CD4-positive, alpha-beta T cell treated with Interleukin-17A for 1 hour (primary cell): ENCODE measurements at places on chromosomes 12 and 14.

DNA sequence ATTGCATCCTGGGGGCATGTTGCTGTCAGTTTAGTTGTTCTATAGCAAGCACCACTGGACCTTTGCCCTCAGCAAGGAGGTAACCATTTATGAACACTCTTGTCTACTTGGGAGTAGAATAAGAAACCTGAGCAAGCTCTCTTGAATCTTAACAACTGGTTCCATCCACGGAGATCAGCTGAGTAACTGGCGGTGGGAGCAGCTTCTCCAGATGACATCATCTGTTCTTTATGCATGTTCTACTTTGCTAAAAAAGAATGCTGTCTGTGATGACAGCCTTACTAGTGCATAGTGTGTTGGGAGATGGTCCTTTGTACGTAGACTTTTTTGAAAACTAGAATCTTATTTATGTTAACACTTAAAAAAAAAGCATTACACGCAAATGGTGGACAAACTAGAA lies 17.7 kb downstream of the SLC4A8 start:
- DNase-seq: no peak

GRCh38 chr12:131280426-131280825 lies 326.7 kb downstream of the ADGRD1 start:
- no peak for DNase-seq

DNA sequence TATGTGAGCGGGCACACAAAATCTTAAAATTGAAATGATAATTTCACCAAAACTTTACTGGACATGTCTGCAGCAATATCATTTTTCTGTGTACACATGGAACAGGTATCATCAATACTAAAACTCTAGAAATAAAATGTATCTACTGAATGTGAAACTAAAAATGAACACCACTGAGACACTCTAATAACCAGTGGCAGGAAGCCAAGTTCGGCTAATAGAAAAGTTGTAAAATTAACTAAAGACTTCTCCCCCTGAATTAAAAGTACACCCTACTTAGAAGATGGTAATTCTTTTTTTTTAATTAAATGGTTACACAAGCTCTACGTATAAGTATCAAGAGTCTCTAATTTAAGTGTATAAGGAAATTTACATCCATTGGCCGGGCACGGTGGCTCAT lies 227.2 kb downstream of the MED13L start:
- no peak for DNase-seq

DNA sequence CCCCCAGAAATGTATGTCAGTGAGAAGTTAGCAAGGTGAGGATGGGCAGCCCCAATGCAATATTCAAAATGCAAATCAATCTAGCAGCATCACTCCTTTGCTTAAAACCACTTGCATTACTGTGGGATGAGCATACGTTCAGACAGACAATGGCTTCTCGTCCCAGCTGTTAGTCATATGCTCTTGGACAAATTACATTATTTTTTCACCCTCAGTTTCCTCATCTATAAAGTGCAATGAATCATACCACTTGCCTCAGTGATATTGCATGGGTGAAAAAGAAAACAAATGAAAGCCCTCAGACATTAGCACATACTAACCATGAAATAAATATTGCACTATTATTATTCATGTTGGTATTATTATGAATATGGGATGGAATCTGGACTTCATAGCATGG lies 132.3 kb downstream of the C12orf75 start:
- DNase-seq: no peak

- DNase-seq: no peak
Measured at GRCh38 chr12:100221523-100221922, 20.9 kb downstream of the ACTR6 start.

GRCh38 chr12:92395322-92395721 lies 249.7 kb upstream of the BTG1 start:
- DNase-seq: no peak

GRCh38 chr12:22046968-22047390 lies 961 bp downstream of the CMAS start:
- DNase-seq: no peak

GRCh38 chr12:12447236-12447635 lies 90.4 kb downstream of the BORCS5 start:
- no peak for DNase-seq

GRCh38 chr12:27436029-27436428 lies 10.5 kb upstream of the SMCO2 start:
- DNase-seq: no peak

- DNase-seq: no peak
Measured at GRCh38 chr12:50017641-50018040, 7.7 kb downstream of the RACGAP1 start.

- no peak for DNase-seq
Measured at GRCh38 chr12:89933911-89934310, 225.3 kb upstream of the ATP2B1 start.

GRCh38 chr14:20751963-20752562 lies 6.4 kb downstream of the EDDM3A start:
- no peak for DNase-seq

DNA sequence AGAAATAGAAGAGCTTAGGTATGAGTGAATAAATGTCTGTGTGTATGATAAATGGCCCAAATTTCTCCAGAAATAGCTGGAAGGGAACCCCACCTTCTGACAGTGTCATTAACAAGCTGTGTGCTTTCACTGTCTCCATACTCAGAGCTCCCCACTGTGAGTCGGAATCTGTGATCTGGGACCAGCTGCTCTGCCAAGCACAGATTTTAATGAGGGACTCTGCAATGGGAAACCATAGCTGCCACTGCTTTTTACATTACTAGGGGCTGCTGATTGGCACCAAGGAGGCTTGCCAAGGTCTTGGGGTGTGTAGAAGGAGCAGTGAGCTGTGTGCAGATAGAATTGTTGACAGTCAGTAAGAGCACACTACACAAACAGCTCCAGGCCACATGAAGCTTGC lies 244.2 kb upstream of the CCDC196 start:
- DNase-seq: no peak

- DNase-seq: no peak
Measured at GRCh38 chr12:128974881-128975280, 121.6 kb downstream of the GLT1D1 start.

DNA sequence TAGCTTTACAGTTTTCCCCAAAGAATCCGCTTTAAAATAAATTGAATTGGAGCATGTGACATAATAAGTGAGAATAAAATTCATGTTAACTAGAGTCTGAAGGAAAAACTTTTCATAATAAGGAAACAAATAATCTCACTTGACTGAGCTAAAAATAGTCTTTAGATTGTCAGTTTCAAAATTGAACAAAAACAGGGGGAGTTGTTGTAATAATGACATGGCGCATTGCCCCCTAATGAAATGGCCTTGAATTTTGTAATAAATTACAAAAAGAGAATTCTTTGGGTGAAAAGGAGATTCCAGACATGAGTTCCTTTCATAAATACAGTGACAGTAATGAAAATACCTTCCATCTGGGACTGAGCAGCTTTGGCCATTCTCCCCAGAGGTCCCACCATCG lies 178.6 kb downstream of the EFCAB11 start:
- no peak for DNase-seq

DNA sequence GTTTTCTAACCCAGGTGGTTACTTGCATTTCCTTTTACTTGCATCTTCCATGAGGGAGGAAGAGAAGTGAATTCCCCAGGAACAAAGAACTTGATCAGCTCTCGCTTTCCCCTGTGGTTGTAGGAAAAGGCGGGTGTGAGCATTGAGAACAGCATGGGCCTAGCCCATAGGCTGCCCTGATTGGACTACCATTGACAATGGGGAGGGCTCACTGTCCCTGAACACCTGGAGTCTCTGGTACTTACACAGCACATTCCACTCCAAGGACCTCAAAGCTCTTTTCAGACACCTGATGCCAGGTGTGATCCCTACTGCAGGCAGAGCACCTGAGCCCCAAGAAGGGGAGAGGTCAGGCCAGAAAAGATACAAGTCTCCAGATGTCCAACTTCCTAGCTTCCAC lies 25.0 kb downstream of the MAX start:
- DNase-seq: no peak

GRCh38 chr14:32754209-32754608 lies 184.5 kb upstream of the NPAS3 start:
- DNase-seq: no peak

DNA sequence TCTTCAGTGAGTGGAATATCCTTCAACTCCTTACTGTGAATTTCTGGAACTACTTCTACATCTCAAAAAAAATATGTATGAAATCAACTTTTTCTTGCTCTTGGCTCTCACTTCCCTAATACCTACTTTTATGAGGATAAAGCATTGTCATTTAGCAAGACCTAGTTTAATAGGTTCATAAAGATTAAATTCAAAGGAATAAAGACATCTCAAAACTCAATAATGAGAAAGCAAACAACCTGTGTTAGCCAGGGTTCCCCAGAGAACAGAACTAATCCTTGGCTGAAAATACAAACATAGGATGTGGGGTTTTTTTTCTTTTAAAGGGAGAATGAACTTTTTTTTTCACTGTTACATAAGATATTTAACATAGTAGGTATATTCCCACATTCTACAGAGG lies 57.9 kb downstream of the SCFD1 start:
- DNase-seq: no peak

DNA sequence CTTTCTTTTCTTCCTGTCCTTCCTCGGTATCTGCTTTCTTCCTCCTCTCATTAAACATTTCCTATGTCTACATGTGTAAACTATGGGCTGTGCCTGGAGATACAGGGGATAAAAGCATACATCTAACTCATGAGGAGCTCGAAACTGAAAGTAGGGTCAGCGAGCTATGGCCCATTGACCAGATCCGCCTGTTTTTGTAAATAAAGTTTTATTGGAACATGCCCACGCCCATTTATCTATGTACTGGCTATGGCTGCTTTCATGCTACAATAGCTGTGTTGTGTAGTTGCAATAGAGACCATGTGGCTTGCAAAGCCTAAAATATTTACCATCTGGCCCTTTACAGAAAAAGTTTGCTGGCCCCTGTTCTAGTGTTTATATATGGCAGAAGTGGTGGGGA lies 500.8 kb upstream of the GARIN6 start:
- DNase-seq: no peak

DNA sequence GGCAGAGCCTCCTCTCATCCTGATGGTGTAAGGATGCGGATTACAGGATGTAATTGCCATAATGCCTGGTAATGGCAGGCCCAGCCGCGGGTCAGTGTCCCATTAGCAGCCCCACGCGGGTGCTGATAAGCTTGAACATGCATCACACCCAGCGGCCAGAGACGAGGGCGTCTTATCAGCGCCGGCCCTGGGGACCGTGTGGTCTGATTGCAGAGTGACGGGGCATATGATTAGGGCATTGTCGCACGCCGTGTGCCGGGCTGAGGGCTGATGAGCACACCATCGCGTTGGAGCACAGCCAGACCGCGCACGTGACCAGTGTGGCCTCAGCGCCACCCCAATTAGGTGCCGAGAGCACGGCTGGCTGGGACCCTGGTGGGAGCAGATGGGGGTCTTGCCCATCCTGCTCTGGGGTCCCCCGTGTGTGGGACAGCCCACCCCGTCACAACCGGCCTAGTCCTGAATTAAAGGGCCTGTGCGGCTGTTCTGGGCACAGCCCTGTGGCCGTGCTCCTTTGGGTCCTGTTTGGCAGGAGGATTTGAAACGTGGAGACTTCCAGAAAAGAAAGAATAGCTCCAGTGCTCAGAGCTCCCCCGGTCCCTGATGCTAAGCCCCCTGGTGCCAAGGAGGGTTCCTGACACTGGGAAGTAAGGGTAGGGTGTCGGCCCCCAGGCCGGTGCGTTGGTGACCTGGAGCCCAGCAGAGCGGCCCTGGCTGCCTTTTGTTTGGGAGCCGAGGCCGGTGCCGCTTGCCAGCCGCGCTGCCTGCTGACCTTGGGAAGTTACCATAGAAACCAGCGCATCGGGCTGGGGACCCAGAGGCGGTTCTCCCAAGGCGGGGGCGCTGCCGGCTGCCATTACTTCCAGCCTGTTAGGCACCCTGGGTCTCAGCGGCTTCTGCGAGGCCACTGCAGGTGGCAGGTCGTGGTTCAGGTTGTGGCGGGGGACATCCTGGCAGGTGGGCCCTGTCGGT lies 20.7 kb downstream of the KIF26A start:
- DNase-seq: no peak

DNA sequence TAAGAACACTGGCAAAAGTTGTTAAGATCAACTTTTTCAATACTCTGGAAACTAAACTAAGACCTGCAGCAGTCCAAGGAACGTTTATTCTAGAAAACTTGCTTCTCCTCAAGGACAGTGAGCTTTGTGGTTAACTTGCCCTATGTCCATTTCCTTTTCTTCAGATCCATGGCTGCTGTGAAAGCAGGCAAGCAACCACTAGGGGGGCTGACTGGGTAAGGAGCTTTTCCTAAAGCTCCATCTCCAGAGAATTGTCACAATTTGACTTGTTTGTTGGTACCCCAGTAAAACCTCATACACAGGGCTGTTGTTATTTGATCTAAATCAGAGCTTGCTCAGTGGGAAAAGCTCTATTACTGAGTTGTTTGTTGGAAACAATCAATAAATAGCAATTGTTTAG lies 10.1 kb upstream of the RPL10L start:
- DNase-seq: no peak

DNA sequence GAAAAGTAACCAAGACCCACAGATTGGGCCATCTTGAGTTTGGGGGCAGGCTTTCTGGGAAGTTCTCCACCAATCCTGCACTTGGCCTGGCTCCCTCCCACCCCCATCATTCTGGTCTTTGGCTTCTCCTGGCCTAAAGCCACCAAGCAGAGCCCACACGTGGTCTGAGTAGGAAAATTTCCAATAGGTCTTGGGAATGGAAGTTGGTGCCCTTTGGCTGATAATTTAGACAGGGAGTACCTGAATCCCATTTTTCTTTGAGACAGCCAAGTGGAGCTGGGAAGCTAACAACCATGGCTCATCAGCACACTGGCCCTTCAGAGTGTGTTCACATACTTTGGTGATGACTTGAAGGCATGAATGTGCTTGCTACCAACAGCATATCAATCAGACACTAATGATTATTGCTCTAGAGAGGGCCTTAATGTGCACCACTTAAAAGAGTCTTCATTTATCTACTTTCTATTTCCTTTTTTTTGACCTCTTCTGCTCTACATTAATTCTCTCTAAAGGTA lies 156.0 kb downstream of the EGLN3 start:
- DNase-seq: no peak

GRCh38 chr14:103894723-103895059 lies 33.6 kb upstream of the TDRD9 start:
- no peak for DNase-seq

DNA sequence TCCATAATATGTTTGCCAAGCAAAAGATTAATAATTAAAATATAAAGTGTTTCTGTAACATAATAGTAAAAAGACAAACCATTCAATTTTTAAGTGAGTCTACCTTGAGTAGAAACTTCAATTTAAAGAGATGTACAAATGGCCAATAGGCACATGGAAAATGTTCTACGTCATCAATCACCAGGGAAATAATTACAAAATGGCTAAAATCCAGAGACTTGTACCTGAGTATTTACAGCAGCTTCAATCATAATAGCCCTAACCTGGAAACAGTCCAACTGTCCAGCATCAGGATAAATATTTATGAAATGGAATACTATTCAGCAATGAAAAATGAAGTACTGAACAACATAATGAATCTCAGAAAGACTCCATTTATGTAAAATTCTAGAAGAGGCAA lies 95.5 kb upstream of the FAR2 start:
- DNase-seq: peak; percentile 5
